Activated CD4-positive, CD25-positive, alpha-beta regulatory T cell treated with anti-CD3 and anti-CD28 coated beads, Interleukin-2, amount 50 U/mL, for 72 hours (primary cell): ENCODE measurements at places on chromosomes 3 and 15.

GRCh38 chr3:173396191-173397041 lies 1.1 kb upstream of the NLGN1 start:
- no peak for DNase-seq

DNA sequence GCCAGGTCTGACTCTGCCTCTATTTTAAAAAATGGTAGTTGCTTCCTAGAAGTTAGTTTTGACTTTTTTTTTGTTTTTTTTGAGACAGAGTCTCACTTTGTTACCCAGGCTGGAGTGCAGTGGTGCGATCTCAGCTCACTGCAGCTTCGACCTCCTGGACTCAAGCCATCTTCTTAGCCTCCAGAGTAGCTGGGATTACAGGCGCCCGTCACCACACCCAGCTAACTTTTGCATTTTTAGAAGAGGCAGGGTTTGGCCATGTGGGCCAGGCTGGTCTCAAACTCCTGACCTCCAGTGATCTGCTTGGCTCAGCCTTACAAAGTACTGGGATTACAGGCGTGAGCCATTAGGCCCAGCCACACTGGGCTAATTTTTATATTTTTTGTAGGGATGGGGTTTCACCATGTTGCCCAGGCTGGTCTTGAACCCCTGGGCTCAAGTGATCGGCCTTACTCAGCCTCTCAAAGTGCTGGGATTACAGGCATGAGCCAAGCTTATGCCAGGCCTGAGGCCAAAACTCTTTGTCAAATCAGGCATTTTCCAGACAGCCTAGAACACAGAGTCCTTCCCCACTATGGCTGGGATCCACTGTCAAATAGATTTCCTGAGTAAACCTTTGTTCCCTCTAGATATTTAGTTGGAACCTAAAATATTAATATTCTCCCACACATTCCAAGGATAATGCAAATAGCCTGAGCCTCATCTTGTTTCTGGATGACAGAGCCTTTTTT lies 13.7 kb downstream of the C3orf62 start:
- DNase-seq, result no peak

DNA sequence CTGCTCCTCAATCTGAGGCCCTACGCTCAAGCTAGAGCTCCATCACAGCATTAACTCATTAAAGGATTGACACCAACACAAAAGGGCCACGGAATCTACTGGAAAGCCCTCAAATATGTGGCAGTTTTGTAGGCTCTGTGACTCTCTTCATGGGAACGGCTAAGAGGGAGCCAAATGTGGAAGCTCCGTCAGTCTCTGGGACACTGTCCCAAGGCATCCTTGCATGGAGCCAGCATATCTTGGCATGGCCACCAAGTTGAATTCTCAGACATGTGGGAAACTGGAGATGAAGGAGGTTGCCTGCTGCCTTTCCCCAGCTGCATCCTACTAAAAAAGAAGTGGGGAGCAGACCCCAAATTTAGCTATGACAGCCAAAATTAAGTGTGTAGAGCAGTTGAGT lies 296.9 kb downstream of the NTRK3 start:
- DNase-seq, result no peak

DNA sequence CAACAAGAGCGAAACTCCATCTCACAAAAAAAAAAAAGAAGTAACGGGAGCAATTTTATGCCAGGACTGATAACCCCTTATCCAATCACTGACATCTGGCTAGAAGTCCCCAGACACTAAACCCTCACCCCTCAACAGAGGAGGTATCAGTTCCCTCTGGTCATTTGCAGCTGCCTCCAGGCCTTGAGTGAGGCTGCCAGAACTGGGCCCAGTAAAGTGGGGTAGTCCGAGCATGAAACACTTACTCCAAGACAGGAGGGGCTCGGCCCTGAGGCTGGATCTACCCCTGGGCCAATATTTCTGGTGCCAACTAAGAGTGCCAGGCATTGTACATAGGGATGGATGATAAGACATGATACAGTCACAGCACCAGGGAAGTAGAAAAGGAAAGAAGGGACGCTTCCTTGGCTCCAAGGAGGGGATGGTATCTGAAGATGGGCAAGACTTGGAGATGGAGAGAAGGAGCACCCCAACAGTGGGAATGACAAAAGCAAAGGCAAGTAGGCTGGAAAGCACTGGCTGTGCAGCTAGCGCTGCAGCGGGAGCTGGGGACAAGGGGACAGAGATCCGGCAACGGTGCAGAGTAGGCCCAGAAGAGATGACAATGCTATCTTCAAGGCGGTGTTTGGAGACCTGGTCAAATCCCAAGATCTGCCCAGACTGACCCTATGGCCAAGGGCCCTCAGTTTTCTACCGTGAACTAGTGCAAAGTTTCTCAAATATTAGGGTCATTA lies 2.2 kb downstream of the XXYLT1 start:
- DNase-seq, result no peak

- DNase-seq, result no peak
Measured at GRCh38 chr3:27758083-27758482, 36.0 kb upstream of the EOMES start.

- DNase-seq, result no peak
Measured at GRCh38 chr3:152550284-152550683, 281.6 kb downstream of the MBNL1 start.

- DNase-seq, result no peak
Measured at GRCh38 chr15:68114840-68115239, 60.7 kb downstream of the PIAS1 start.

- DNase-seq, result no peak
Measured at GRCh38 chr15:52509500-52510245, 19.0 kb downstream of the MYO5A start.

GRCh38 chr3:5784690-5785089 lies 597.2 kb downstream of the EDEM1 start:
- no peak for DNase-seq

GRCh38 chr3:243356-243725 lies 46.8 kb downstream of the CHL1 start:
- no peak for DNase-seq

DNA sequence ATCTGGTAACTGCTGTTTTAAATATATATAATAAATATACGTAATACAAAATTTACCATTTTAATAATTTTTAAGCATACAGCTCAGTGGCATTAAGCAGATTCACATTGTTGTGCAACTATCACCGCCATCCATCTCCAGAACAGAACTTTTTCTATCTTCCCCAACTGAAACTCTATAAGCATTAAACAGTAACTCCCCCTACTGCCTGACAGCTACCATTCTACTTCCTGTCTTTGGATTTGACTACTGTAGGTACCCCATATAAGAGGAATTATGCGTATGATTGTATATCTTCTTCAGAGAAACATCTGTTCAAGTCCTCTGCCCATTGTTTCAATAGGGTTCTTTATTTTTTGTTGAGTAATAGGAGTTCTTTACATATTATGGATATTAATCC lies 36.8 kb downstream of the EID1 start:
- no peak for DNase-seq

GRCh38 chr3:141306922-141307321 lies 61.4 kb upstream of the ZBTB38 start:
- no peak for DNase-seq

GRCh38 chr15:96070636-96071035 lies 259.9 kb upstream of the NR2F2 start:
- DNase-seq, result no peak

- DNase-seq, result no peak
Measured at GRCh38 chr3:123088387-123088786, 21.6 kb downstream of the PDIA5 start.

DNA sequence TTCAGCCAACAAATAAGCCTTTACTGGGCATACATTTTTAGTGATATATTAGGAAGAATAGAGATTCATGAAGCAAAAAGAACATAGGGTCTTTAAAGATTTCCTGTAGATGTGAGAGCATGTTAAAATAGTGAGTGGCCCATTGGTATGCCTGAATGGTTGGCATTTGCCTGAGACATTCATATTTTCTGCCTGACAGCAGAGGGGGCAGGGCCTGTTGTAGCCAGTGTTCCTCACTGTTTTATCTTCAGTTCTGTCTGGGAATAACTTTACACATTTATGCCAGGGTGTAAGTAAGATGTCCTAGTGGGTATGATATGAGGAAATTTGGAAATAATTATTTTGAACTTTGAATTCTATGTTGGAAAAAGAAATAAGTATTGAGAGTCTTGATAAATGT lies 704.7 kb upstream of the ARPP21 start:
- no peak for DNase-seq

GRCh38 chr3:177823701-177824189 lies 626.5 kb upstream of the TBL1XR1 start:
- DNase-seq, result no peak

DNA sequence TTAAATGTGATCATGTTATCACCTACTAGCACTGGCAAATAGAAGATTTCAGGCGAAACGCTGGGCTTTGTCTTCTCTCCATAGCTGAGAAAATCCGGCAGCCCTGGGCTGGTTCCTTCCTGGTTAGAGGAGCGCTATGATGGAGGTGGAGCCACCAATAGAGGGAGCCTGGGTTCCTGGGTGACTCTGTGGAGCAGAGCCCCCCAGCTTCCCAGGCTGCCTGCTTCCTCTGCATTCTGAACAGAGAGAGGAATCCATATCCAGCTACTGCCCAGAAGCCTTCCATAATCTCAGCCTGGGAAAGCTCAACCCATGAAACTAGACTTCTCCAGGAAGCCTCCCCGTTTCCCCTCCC lies 32.6 kb upstream of the IQSEC1 start:
- no peak for DNase-seq

GRCh38 chr3:11162401-11163345 lies 8.4 kb downstream of the HRH1 start:
- no peak for DNase-seq

GRCh38 chr3:189883113-189883753 lies 237.5 kb downstream of the P3H2 start:
- DNase-seq, result no peak

GRCh38 chr15:60416484-60416883 lies 18.7 kb upstream of the ANXA2 start:
- DNase-seq, result no peak

DNA sequence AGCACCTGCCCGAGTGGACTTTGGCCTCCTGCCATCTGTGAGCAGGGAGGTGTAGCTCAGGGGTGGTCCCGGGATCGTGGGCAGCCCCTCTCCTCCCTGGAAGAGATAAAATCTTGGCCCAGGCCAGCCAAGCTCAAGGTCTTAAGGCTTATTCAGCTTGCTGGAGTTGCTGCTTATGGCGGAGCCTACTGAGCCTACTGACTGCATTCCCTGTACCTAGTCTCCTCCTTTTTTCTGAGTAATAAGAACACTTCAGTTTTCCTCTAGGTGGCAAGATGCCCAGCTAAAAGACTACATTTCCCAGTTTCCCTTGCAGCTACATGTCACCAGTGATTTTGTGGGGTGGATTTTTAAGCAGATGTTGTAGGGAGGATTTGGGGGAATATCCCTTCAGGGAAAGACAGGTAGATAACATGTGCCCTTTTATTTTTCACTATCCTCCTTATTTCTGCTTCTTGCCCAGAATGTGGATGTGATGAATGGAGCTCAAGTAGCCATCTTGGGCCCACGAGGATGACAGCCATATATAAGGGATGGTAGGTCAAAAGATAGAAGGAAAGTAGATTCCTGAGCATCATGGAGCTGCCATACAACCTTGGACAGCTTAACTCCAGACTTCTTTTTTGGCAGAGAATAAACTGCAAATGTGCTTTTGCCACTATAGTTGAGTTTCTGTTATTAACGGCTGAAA lies 41.4 kb upstream of the INSYN1 start:
- DNase-seq, result no peak

GRCh38 chr15:93846148-93846547 lies 385.2 kb upstream of the MCTP2 start:
- no peak for DNase-seq

GRCh38 chr3:109563149-109563548 lies 225.8 kb upstream of the DPPA4 start:
- no peak for DNase-seq

GRCh38 chr3:127933396-127933795 lies 18.4 kb downstream of the KBTBD12 start:
- DNase-seq, result no peak

DNA sequence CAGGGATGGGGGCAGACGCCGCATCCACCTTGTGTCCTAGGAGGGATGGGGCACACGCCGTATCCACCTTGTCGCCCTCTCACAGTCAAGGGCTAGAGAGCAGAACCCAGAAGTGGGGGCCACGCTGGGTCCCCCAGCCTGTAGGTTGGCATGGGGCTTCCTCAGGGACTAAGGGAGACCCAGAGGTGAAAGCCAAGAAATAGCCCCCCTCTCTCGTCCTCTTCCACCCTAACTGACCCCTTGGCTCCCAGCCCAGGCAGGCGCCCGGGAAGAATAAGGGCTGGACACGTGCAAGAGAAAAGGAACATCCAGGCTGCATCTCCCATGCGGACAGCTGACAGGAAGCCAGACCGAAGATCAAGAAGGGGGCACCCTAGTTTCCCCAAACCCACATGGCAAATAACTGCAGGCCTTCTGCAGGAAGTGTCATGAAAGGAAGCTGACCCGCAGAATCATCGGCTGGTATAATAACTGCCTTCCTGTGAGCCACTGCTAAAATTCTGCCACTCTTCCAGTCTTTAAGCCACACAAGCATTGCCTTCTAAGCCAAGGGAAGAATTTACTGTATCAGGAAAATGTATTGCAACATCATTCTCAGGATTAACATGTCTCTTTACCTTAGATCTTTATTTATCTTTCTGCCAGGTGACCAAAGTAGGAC lies 38.5 kb upstream of the TFRC start:
- no peak for DNase-seq

GRCh38 chr15:82917249-82917648 lies 35.3 kb downstream of the HOMER2 start:
- DNase-seq, result no peak

GRCh38 chr15:101551696-101552591 lies 62.4 kb upstream of the PCSK6 start:
- no peak for DNase-seq

DNA sequence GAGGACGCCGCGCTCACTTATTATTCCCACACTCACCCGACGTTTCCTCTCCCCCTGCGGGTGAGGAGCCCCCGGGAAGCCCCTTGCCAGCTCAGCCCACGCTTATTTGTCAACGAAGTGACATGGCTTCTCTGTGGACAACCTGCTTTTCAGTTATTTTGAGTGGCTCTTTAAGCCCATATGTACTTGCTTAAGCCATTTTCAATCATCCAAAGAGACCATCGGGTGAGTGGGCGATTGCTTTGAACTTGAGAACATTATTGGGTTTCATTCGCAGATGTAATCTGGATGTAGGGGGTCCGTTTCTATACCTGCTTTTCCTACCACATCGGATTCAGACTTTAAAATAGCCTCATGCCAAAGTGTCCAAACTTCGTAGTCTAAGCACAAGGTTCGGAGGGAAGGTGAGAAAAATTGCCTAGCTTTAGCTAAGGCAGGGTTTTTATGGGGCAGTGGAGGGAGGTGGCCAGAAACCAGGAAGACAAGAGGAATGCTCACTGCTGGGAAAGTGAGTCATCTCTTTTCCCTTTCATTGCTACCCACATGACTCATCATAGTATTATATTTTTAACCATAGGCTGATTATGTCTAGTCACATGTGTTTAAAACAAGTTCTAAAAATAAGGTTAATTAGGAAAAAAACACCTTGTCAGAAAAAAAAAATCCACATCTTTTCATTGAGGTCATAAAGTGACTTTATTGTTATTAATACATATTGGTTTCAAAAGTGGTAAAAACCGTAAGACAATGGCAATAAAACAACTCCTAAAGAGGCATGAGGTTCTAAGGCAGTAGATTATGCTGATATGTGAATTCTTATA lies 773.1 kb upstream of the NR2F2 start:
- no peak for DNase-seq
